ENCODE measurements at places on chromosomes 2 and 18.

- no peak for DNase-seq
These were observed 10.6 kb downstream of the CUL3 start for GRCh38 chr2:224574423-224575084.

- DNase-seq: no peak
These were observed 57.6 kb downstream of the MTCL1 start for GRCh38 chr18:8762968-8763367.

DNA sequence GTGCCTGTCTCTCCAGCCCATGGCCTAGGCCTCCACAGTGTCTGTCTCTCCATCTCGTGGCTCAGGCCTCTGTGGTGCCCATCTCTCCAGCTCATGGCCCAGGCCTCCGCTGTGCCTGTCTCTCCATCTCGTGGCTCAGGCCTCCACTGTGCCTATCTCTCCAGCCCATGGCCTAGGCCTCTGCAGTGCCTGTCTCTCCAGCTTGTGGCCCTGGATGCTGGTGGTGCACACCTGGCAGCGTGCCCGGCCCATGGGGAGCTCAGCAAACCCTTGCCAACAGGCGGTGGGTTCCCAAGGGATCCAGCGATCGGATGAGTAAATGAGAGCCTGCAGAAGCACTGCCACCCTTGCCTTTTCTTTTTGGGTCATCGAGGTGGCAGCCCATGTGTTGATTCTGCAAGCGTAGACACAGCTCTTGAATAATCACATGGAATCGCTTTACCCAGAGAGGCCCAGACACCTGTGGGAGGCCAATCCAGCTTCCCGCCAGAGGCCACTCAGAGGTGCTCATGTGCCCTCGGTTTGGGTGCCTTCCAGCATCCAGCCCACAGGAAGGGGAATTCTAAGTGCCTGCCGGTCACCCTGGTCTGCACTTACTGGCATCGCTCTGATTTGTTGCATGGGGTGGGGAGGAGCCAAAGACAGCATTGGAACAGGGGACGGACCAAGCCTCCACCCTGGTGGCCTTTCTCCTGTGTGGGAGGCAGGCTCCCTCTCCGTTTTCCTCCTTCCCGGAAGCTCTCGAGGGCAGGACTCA lies 101.8 kb upstream of the HDAC4 start:
- DNase-seq: no peak

- no peak for DNase-seq
These were observed 101.5 kb downstream of the CDH7 start for GRCh38 chr18:65852273-65852672.
